Germinal center (tissue), 1 donor: ENCODE measurements at places on chromosomes 13 and 19.

DNA sequence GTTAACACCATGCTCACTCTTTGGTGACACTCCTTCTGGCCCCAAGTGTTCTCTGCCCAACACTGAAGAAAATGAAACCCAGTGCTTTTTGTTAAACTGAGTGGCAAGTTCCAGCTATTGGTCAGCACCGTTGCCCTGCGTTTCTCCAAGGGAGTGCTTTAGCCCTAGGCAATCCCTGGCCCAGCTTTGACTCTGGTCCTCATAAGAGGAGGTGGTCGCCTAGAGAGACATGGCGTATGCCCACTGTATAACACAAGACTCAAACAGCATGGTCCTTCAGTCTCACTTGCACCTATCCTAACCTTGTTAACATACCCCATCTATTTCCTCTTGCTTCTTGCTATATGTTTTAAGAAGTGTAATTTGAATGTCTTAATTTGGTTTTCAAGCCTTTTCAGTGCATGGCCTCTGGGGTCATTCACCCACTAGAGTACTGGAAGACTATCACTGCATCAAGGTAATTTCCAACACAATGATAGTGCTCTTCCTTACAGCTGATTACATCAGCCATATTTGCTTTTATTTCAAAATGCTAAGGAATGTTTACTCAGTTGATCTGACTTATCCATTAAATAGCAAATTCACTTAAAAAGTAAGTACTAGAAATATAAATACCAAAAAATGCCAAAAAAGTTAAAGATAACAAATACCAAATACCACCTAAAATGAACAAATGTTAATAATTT is 190.5 kb upstream of the SOX21 start:
- no peak for DNase-seq

DNA sequence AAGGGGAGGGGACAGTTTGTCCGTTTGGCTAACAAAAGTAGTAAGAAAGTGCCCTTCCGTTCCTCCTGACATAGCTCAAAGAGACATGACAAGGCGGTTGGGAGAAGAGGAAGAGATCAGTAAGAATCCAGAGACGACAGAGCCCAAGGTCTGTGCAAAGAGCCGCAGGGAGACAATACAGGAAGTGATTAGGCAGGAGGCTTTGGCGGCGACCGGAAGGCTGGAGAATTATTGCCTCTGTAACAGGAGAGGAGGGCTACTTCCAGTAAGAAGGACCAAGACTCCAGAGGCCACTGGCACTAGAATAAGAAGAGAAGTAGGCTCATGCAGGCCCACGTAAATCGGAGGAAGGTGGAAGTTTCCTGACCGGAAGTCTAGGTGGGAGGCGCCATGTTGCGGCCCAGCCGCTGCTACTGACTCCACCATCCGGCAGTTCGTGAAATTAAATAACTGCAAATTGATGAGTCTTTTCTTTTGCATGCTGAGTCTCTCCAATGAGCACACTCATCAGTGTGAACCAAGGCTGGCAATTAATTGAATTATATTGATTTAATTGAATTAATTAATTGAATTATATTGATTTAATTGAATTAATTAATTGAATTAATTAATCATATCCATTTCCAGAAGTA is 9.9 kb downstream of the RFX2 start:
- peak; percentile 55 for DNase-seq

DNA sequence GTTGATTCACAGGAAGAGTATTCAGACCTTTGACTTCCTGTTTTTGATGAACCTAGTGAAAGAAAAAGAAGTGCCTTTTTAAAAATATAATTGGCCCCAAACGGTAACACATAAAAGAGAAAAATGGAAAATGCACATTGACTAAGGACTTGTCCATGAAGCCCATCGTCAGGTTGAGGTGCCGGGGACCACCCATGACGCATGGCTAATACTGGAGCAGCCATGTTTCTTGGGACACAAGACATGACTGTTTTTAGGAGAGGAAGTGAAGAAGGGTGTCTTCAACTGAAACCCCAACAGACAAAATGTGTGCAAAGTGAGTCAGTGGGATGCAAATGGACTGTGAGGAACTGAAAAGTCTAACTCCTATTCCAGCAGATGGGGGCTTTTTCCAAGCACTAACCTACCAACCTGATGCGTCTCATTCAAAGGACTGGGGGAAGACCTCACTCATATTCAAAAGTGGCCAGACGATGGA is 459.4 kb downstream of the FOXO1 start:
- DNase-seq: peak; percentile 57

GRCh38 chr19:5484398-5485285 is 29.4 kb downstream of the ZNRF4 start:
- DNase-seq: no peak

DNA sequence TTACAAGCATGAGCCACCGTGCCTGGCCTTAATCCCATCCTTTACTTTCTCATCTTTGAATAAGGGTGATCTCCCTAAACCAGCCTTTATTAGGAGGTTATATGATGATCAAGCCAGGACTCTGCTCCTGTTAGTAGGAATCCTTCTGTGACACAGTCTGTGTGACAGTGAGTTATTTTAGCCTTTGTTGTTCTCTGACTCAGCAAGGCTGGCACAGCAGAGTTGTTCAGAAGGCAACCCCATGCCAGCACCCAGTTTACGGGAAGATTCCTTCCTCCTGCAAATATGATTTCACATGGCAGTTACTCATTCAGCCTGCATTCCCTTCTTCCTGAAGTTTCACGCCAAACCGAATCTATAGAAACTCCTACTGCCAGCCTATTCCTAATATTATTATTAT is 10.5 kb upstream of the MIER2 start:
- DNase-seq: no peak

DNA sequence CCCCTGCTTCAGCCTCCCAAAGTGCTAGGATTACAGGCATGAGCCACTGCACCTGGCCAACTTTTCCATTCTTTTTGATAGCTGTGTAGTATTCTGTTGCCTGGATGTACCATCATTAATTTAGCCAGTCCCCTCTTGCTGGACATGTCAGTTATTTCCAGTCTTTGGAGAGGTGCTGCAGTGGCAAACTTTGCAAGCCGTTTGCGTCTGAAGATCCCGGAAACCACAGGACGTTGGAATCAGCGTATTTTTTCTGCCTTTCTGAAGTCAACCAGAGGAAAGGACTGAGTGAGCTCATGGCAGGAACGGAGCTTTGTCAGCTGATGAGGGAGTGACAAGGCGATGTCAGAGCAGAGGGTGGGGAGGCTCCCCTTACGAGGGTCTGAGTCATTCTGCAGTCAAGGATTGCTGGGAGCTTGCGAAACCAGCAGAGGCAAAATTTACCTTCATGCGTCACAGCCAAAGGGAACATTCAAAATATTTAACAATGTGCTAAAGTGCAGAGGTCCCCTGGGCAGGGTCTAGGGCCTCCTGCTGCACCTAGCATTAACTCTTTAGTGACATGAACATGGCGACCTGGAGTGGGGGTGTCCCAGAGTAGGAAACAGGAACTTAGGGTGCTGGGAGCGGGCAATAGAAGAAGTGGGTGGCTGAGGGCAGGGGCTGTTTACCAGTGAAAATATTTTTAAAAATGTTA is 5.6 kb downstream of the C5AR1 start:
- DNase-seq: no peak

DNA sequence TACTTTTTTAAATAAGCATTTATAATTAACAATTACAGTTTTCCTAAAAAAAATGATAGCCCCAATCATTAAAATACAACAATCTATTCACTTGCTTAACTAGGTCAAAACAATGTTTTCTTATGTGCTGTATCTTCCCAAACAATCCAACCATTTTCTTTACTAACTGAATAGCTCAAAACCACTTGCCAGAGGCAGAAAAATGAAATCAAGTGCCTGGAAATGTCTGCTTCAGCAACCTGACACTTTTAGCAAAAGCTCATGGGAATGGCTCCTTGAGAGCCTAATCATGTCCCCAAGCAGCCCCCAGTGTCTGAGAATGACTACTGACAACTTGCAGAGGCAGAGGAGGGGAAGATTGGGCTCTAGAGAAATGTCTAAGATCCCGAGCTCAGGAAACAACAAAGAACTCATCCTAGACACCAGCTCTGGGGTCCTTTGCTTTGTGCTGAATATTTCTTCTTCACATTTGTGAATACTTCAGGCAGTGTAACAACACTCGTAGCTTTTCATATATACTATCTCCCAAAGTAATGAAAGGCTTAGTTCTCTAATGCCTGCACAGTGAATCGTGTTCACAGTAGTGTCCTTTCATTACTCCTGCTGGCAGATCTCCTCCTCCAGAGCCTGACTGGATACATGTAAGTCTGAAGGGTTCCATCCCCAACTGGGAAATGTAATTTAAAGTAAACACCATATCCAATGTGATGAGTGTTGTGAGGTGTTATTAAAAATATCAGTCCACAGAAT is 280.0 kb downstream of the LHFPL6 start:
- DNase-seq: no peak

DNA sequence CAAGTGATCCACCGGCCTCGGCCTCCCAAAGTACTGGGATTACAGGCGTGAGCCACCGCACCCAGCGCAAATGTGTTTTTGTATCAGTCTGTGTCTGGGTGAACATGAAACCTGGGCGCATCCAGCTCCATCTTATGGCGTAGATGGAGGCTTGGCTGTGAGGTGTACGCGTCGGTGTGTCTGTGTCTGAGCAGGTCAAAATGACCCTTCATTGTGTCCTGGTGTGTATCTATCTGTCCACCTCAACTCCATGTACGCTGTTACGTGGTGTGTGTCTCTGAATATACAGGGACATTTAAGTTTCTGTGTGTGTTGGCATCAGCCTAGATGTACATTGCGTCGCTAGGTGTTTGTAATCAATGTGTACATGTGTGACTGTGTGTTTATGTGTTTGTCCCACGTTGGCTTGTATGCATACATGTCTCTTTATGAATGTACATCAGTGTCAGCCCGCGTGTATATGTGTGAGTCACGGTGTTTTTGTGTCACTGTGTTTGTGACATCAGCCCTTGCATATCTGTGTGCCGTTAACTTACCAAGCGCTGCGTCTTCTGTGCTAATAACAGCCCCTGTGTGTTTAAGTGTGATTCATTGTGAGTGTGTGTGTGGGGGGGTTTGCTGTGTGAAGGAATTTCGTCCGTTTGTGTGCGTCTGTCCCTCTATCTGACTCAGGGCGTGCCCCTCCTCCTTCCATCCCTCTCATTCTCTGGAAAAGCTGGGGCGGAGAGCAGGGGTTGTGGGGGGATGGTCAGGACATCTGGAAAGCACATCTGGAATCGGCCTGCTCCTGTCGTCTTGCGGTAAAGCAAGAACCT is 6.4 kb downstream of the AXL start:
- no peak for DNase-seq

- no peak for DNase-seq
These were observed 435.6 kb upstream of the SLITRK5 start for GRCh38 chr13:87235621-87236020.

GRCh38 chr13:23915308-23915707 is 18.0 kb upstream of the C1QTNF9B start:
- no peak for DNase-seq

DNA sequence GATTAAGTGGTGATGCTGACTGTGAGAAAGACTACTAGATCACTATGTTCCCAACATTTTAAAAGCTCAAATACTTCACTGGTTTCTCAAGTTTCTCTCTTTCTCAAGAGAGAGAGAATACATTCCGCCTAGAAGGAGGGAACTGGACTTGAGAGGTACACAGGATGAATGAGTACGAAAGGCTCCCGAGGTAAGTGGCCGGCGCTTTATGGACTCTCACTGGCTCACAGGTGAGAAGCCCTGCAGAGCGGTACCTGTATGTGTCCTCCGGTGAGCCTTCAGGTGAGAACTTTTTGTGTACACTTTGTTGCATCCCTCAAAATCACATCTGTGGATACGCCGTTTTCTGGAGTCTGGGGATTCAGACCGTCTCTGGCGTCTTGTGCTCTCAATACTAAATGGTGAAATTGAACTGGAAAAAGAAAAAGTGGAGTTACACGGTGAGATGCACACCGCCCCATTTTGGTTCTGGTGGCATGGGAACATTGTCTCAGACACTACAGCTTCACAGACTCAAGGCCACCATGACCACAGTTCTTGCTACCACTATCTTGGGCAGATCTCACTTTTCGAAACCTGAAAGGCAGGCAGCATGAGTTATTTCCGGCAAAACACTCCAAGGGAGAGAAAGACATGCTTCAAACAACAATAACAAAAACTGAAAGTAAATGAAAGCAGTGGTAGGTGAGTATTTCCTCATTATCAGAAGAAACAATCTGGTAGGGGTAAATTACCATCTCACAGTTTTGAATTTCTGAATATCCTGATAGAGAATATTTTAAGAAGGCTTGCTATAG is 418.9 kb downstream of the KLF12 start:
- no peak for DNase-seq

DNA sequence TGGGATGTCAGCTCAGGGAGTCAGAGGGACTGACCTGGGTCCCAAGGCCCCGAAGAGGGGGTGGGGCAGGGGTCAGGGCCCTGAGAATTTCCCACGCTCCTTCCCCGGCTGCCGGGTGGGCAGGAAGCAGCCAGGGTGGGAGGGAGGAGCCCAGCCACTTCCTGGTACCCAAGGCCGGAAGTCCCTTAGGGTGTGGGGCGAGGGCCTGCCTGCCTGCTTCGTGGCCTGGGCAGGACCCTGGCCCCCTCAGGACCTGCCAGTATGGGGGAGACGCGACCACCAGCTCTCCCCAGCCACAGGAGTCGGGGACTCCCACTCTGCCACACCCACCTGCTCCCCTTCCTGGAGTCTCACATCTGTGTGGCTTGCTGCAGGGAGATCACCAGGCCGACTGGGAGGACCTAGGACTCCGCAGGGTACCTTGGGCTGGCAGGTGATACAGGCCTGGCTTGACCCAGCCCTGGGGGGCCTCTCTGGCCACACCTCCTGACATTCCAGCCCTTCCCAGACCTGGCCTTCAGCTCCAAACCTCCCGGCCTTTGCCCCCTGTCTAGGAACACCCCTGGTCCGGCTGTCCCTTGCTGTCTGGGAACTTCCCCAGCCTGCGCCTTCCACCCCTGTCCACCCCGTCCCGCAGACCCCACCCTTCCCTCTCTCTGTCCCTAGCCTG is 9.8 kb upstream of the CIRBP start:
- DNase-seq: no peak

GRCh38 chr13:21344662-21345176 is 114.4 kb downstream of the ZDHHC20 start:
- no peak for DNase-seq

DNA sequence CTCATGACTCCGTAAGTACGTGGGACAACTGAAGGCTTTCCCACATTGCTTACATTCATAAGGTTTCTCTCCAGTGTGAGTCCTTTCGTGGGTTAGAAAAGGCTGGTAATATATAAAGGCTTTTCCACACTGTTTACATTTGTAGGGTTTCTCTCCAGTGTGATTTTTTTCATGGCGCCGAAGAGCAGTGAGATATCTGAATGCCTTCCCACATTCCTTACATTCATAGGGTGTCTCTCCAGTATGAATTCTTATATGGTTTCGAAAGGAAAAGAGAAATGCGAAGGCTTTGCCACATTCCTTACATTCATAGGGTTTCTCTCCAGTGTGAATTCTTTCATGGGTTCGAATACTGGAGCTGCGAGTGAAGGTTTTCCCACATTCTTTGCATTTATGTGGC is 29.5 kb downstream of the ZNF490 start:
- DNase-seq: no peak

DNA sequence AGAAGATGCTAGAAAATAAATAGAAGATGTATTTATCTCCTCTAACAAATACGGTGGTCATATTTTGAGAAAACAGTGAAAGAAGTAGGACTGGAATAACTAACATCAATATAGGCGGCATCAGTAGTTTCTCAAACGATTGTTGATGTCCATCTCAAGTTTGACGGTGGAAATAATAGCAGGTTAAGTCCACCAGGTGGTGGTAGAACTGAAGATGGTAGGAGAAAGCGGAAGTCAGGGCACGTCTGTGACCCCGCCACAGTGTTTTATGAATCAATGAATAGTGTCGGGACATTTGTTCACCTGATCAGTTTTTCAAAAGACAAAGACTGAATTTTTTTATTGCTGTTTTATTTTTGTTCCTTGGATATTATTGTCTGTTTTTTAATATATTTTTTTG is 706.4 kb upstream of the SLC10A2 start:
- no peak for DNase-seq

GRCh38 chr13:71820699-71821098 is 46.3 kb downstream of the DACH1 start:
- DNase-seq: no peak
